ENCODE measurements at places on chromosomes 1 and 21.

GRCh38 chr1:118147522-118147921 is 37.5 kb downstream of the SPAG17 start:
- DNase-seq, result no peak

DNA sequence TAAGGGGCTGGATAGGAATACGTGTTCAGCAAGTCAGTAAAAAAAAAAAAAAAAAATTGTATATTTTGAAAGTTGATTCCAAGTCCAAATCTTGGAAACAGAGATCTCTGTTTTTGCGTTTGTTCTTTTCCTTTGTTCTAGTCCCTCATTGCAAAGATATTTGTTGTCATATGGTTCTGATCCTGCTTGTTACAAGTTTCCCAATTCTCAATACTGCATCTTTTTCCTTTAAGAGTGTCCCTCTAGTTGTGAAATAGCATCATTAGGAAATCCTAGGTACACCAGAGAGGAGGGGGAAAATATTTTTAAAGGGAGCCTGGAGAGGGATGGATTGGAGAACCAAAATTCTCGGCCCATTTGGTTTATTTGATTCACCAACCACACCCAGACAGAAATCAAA is 152.2 kb upstream of the C1orf105 start:
- no peak for DNase-seq

- no peak for DNase-seq
These were observed 1.6 kb upstream of the IL10RB start for GRCh38 chr21:33264561-33264960.

- no peak for DNase-seq
These were observed 128.1 kb downstream of the IER5 start for GRCh38 chr1:181216591-181216994.

DNA sequence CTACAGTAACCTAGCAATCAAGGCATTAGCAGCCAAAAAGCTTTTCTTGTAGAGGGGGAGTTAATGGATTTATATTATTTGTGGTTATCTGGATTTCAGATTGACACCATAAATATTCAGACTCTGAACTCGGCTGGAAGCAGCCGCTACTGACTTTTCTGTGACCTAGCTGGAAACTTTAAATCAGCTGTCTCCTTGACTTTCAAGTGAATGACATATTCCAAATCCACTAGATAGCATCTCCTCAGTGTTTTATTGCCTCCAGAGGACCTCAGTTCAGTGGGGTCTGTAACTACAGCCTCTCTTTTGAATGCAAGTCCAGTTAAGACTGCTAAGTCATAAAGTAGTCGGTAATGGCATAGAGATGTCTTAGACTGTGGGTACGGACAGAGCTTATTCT is 448.5 kb downstream of the NUF2 start:
- no peak for DNase-seq

DNA sequence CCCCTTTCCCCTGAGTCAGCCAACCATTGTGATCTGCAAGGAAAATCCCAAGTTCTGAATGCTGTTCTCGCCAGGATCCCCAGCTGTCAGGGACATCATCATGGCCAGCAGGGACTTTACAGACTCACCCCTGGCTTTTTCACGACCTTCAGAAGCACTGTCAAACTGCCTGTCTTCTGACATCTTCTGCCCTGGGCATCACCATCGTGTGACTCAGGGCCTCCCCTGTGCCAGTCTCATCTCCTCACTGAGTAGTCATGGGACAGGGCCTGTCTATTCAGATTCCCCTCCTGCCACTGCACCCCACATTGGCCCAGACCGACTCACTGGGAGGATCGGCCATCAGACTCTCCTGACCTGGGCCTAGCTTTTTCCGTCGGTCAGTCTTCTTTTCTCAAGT is 72.5 kb upstream of the VAMP3 start:
- no peak for DNase-seq

DNA sequence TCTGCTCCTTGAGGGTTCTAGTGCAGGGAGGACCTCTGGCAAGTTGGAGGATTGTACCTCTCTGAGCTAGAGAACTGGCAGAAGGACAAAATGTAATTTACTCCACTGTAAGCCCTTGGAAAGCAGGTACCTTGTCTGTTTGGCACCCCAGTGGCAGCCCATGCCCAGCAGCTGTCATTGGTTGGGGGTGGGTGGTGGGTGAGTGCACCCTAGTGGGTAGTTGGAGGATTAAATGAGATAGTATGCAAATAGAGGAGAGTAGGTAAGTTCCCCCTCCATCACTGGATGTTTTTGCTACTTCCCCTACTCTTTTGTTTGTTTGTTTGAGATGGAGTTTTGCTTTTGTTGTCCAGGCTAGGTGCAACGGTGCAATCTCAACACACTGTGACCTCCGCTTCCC is 69.8 kb downstream of the RYR2 start:
- no peak for DNase-seq

GRCh38 chr1:186057086-186057485 is 318.0 kb downstream of the TPR start:
- DNase-seq, result no peak

GRCh38 chr21:19937619-19938018 is 1060.6 kb upstream of the NCAM2 start:
- DNase-seq, result no peak

- no peak for DNase-seq
These were observed 228.9 kb downstream of the TNR start for GRCh38 chr1:175514387-175514953.

GRCh38 chr1:238960071-238960470 is 426.3 kb upstream of the CHRM3 start:
- no peak for DNase-seq

GRCh38 chr1:182968151-182968741 is 15.3 kb upstream of the SHCBP1L start:
- no peak for DNase-seq

- DNase-seq, result peak; percentile 47
These were observed 187.4 kb upstream of the ATP1B1 start for GRCh38 chr1:168918860-168919741.

DNA sequence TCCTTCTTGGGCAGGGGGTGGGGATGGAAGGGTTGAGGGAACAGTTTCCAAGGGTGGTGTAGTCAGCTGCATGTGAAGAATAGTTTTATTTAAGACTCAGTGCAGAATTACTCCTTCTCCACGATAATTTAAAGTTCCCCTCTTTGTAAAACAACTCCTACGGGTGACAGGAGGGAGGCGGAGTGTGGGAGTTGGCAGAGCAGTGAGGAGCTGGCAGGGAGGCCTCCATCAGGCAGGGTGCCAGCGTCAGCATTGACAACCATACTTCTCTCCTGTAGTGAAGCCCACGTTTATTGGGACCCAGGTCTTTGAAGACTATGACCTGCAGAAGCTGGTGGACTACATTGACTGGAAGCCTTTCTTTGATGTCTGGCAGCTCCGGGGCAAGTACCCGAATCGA is 93.8 kb downstream of the MTR start:
- no peak for DNase-seq

DNA sequence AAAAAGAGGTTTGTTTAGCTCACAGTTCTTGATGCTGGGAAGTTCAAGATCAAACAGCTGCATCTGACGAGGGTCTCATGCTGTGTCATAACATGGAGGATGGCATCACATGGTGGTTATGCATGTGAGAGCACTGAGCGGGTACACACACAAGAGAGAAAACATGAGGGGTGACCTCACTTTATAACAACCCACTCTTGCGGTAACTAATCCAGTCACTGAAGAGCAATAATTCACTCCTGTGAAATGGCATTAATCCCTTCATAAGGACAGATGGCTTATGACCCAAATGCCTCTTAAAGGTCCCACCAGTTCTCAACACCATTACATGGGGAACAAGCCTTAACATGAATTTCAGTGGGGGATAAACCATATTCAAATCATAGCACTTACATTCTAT is 23.2 kb upstream of the CHIT1 start:
- no peak for DNase-seq

- DNase-seq, result no peak
These were observed 13.6 kb upstream of the TMPRSS2 start for GRCh38 chr21:41521489-41522027.

DNA sequence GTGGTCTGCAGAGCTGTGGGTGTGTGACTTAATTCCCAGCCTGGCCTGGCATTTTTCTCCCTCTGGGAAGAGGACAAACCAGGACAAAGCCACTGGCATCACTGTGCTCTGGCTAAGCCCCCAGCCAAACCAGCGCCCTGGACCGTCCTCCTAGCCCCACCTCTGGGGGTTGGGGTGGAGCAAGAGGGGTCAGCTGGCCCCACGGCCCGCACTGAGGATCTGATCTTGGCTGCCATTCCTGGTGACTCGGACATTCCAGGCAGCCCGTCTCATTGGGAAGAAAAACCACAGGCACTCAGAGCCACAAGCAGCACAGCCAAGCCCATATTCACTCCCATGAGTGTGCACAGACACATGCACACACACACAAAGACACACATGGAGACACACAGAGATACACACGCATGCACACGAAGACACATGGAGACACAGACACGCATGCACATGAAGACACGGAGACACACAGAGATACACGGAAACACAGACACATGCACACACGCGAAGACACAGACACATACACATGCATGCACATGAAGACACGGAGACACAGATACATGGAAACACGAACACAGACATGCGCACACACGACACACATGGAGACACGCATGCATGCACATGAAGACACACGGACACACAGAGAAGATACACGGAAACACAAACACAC is 2.3 kb upstream of the MXRA8 start:
- DNase-seq, result no peak

DNA sequence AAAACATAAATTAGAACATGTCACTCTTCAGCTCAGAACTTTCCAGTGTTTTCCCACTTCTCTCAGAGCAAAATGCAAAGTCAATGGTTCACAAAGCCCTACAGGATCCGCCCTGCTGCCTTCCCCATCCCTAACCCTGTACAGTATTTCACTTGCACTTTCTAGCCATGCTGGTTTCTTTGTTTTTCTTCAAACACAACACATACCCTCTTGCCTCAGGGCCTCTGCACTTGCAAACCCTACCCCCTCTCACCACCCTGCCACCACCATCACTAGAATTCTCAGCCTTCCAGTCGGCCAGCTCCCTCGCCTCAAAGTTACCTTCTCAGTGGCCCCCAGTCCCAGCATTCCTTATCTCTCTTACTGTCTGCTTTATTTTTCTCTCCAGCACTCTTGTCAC is 17.6 kb downstream of the TEX35 start:
- no peak for DNase-seq

DNA sequence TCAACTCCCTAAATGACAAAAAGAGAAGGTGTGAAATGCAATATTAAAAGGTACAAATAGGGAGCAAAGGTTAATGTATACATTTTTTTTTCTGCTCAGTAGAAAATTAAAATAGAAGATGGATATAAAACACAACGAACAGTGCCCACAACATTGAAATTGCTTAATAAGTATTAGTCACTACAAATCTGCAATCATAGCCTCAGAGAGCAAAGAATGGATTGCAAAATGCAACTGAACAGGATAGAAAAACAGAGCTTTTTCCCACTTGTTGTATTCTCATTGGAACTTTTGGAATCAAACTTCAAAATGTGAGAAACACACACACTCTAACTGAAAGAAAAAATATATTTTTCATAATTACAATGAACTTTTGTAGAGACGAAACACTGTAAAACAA is 552.2 kb upstream of the NCAM2 start:
- no peak for DNase-seq

DNA sequence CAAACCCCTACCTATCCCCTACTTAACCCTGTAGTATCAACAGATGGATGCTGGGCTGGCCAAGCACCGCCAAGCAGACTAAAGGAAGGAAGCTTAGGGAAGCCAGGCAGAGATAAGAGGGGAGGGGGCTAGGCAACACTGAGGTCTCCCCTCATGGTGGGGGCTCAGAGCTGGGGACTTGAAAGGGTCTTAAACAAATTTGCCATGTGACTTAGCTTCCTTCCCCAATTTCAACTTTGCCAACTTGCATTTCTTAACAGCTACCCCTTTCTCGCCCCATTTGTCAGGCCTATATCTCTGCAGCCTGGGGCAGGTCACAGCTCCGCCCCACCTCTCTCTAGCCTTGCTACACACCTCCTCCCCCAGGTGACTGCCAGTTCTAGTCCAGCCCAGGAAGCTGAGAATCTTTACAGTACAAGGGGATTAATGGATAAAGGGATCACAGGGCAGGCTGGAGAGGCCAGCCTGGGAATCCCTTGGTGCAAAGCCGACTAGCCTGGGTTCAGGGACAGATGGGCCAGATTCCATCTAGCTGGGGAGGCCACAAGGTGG is 3.4 kb downstream of the KIF21B start:
- no peak for DNase-seq

DNA sequence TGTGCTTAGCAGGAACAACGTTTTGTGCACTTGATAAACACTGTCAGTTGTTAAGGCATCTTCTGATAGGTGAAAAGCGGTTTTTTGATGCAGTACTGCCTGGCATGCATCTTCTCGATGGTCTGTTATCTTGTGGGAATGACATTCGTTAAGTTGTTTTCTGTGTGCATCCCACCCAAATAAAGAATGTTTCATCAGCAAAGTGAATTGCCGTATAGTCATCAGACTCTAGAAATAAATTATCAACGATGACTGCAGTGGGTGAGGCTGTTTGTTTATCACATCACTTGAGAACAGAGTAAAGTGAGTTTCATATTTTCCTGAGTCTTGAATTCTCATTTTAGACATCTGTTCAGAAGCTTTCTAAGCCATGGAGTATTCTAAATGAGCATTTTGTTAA is 34.1 kb downstream of the NFIA start:
- no peak for DNase-seq

Data from neuronal stem cell (in vitro differentiated cells).